Left renal cortex interstitium (tissue), 4 donors: ENCODE measurements at places on chromosomes 12 and 14. TPM values are rescaled to one million over a fixed set of nuclear protein-coding genes. Genes with fewer than 3 reads are reported as not detected.
A peak's percentile ranks its signal among the peaks of the same experiment; 100 is the strongest.

- no peak for DNase-seq
These were observed 122.4 kb downstream of the SLC25A47 start for GRCh38 chr14:100445436-100446088.

The COCH gene
- 5.4 TPM for polyA plus RNA-seq

The PLA2G1B gene
- polyA plus RNA-seq: 0.43 TPM

- DNase-seq: no peak
These were observed 130.8 kb upstream of the PLEKHG7 start for GRCh38 chr12:92571844-92572543.

DNA sequence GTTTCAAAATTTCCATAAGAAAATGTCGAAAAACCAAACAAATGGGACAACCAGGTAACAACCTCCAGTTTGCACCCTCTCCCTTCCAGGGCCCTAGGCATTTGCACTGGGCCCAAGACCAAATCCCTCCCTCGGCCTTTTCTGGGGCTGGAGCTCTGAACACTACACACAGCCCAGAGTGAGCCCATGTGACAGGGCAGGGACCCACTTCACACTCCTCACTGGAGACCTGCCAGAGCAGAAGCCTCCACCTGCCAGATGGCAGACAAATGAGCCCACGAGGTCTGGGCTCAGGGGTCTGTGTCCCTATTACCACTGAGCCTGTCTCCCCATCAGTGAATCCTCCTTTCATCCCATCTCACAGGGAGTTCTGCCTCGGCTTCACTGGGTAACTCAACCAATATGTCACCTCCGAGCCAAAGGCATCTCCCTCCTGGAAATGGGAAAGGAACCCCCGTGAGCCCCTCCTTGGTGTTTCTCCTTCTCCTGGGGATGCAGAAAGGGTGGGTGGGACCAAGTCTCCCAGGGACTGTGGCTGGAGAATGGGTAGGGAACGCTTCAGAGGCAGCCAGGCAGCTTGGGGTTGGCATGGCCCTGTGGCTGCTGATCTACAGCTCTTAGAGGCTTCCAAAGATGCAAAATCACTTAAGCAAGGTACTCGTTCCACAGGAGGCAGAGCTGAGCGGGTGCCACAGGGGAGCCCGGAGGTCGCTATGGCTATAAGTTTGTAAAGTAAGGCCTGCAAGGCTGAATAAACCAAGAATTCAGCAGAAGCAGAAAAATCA lies 10.6 kb downstream of the VWF start:
- DNase-seq: no peak

- no peak for DNase-seq
These were observed 123.0 kb downstream of the PRKD1 start for GRCh38 chr14:29804481-29805266.

DNA sequence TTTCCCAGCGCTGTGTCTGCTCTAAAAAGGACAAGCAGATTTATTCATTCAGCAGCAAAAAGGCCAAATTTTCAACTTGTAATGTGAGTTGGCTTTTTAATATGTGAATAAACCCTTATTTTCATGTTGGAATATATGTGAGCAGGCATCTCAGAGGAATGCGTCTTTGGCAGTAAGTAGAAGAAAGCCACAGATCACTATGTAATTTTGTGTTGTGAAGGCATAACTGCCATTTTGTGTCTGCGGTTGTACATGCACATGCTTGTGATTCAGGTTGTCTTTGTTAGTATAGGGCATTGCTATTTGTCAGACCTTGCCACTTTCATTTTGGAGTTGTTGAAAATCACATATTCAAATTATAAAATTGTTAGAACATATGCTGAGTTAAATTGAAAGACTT lies 398.8 kb upstream of the RGS6 start:
- no peak for DNase-seq

GRCh38 chr14:36097356-36097755 lies 79.2 kb downstream of the PTCSC3 start:
- DNase-seq: no peak

The FKBP11 gene
- polyA plus RNA-seq: 12.1 TPM

- no peak for DNase-seq
These were observed 162.5 kb downstream of the PPM1H start for GRCh38 chr12:62772416-62772955.

DNA sequence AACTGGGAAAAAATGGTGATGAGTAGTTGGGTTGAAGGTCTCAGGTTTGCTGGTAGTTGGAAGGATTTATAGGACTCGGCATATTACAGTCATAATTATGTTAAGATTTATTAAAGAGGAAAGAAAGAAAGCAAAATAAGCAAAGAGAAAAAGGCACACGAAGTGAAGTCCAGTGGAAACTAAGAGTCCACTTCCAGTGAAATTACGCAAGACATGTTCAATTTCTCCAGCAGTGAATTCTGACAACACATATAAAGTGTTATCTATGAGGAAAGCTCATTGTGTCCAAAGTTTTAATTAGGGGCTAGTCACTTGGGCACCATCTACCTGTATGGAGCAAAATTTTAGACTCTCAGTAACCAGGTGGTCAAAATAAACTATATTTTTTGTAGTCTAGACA lies 143.3 kb downstream of the CEP128 start:
- no peak for DNase-seq

- no peak for DNase-seq
These were observed 155.7 kb upstream of the C14orf180 start for GRCh38 chr14:104423701-104424405.

The INSM2 gene
- polyA plus RNA-seq: not detected

DNA sequence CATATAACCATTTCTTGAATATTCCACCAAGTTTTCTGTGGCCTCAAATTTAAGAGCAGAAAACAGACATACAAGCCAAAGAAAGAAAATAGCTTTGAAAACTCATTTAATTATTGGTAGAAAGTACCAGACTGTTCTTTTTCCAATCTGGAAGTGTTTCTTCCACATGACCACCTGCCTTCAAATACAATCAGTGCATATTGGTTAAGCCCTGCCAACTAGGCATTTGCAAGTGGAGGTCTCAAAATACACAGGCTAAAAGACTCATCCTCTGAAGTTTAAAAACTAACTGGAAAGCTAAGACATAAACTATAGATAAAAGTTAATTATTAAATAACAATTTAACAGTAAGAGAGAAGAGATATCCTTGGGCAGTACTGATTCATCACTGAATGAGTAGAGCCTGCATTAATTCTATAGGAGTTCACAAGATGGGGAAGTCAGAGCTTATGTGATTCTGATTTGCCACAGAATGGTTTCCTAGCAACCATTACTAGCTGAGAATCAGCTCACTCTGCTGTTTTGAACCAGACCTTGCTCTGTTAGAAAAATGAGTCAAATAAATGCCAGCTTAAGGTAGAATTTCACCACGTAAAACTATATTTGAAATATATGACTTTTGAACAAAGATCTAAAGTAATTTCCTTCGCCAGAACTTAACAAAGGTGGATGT lies 433.8 kb downstream of the FUT8 start:
- no peak for DNase-seq

DNA sequence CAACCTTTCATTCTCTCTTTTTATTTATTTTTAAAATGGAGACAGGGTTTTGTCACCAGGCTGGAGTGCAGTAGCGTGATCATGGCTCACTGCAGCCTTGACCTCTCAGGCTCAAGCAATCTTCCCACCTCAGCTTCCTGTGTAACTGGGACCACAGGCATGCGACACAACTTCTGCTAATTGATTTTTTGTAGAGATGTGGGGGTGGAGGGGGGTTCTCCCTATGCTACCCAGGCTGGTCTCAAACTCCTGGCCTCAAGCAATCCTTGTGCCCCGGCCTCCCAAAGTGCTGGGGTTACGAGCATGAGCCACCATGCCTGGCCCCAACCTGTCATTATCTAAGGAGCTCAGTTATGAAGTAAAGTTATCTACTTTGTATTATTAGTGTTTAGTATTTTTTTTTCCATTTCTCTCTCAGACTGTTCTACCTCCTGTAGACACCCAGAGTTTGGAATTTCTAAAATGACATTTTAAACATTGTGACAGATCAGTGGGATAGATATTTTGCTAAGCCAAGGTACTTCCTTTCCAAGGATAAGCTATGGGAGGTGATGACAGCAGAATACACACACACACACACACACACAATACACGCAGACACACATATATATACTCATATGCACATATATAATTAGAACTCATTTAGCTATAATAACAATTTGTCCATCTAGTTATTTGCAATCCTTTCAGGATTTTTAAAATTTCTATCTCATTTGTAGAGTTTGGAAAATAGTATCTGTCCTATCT lies 2.1 kb upstream of the USP44 start:
- DNase-seq: no peak

The PIK3C2G gene
- 4.9 TPM for polyA plus RNA-seq

DNA sequence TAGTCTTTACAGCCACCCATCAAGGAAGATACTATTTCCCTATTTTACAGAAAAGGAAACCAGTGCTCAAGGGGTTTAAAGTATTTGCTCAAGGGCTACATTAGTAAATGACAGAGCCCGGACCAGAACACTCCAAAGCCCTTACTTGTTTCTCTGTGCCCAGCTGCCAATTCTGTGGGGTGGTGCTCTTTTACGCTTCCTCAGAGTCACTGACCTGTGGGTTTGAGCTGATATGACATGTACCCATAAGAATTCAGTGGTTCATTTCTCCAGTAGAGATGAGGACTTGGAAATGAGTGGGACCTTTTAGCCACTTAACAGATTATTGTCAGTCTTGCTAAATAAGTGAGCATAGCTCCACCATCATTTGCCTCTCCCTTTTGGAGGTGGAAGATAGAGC lies 37.4 kb upstream of the NKX2-8 start:
- DNase-seq: no peak

DNA sequence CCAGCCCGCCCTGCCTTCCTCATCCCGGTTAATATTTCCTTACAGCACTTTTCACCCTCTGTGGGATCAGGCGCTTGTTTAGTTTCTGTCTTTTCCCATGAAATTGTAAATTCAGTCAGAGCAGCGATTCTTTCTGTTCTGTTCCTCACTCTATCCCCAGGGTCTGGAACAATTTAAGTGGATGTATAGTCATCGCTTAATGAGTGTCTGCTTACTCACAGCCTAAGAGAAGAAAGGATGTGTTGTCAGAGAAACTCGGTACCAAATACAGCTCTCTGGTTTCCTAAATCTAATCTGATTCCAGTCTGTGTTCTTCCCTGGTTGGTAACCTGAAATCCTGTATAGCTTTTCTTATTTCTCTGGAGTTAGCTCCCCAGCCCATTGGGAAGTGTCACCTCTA lies 44.9 kb downstream of the FOS start:
- no peak for DNase-seq

DNA sequence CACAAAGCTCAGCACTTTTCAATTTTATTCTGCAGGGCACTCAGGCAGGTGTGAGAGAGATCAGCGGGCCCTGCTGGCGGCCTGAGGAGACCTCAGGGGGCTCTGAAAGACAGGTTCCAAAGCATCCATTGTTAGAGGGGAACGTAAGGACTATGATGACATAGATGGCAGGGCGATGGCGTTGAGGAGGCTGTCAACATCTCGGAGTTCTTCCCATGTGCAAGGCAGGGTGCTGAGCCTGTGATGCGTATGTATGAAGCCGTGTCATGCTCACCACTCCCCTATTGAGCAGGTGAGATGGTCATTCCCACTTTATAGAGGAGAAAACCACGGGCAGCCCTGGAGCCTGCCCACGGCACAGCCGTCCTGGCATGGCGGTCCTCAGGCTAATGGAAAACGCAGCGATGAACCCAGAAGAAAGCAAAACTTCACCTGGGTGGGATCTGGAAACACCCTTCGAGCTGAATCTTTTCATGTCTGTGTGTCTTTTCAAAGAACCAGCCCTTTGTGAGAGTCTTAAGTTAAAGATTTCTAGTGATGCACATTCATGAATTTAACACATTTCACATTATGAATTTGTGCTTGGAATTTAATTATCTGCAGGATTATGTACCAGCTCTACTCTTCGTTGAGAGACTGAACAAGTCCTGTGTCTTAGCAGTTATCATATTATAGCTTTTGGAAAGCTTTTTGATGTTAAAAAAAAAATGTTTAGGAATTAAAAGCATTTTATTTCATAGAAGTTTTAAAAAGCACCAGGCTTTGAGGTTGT lies 64.7 kb downstream of the RIMBP2 start:
- no peak for DNase-seq

The SLCO1B1 gene
- 1.2 TPM for polyA plus RNA-seq

The ADAM20 gene
- polyA plus RNA-seq: 0.06 TPM

The DIO3 gene
- 0.14 TPM for polyA plus RNA-seq

The CLECL1 gene
- 0.47 TPM for polyA plus RNA-seq

The DEPDC4 gene
- polyA plus RNA-seq: 7.3 TPM

DNA sequence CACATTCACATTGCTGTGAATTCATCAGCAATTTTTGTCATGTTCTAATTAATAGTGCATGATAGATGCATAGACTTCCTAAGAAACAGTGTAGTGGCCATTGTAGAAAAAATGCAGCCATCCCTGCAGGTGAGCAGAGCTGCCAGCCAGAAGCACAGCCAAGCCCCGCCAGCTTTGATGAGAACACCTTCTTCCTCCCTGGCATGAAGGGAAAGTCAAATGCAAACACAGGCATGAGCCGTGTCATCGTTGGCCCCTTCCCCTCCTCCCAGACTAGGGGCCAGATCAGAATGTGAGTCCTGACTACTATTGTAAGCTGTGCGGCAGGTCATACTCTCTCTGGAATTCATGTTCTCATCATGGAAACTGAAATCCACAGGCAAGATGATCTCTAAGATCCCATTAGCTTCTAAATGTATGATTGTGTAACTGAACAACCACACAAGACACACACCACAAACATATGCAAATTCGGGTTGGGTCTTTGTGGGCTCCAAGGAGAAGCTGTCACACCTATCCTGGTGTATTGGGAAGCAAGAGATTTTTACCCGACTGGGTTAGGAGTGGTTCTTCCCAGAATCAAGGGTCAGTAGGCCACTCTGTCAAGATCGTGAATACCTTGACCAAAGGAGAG lies 2.8 kb upstream of the AQP2 start:
- no peak for DNase-seq

The DIO2 gene
- polyA plus RNA-seq: 0.46 TPM

The MYL6B gene
- polyA plus RNA-seq: 180 TPM

DNA sequence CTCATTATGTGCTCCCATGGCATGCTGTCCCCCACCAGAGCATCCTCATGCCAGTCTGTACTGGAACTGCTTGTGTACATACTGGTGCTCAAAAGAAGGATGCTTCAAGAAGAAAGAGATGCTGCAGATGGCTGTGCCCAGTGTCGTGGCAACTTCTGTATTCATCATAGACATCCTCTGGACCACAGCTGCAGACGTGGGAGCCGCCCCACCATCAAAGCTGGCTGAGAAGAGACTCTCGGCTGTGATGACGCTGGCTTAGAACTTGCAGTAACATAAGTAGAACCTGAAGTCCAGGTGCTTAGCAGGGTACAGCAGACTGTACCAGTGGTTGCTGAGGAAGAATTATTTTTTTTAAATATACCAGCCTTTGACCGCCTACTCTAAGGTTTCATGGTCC lies 112.6 kb upstream of the ARHGAP5 start:
- DNase-seq: no peak

The SALL2 gene
- polyA plus RNA-seq: 55.5 TPM

GRCh38 chr14:99589031-99589441 lies 15.0 kb downstream of the CCDC85C start:
- no peak for DNase-seq

DNA sequence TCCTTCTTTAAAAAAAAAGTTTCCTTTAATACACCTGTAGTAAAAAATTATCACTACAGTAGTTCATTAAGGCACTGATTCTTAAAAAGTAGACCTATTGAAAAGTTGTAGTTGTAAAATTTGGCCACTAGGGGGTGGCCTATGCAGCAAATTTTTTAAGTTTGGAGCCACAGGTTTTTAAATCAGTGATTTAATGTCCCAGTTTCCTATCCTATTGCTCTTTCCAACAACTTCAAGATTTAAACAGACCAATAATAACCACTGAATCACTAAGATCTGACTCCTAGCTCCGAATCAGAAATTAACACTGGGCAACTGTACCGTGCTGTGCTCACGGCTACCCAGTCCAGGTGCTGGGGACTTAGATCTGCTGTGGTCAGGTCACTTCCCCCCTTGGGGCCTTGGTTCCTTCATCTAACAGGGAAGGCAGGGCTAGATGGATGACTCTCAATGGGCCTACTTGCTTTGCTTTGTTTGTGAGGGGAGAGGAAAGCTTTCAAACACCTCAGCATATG lies 279.3 kb downstream of the MED13L start:
- peak; percentile 43 for DNase-seq
